CD4-positive, CD25-positive, alpha-beta regulatory T cell (primary cell): ENCODE measurements at places on chromosomes 12 and 14.
A peak's percentile ranks its signal among the peaks of the same experiment; 100 is the strongest.

DNA sequence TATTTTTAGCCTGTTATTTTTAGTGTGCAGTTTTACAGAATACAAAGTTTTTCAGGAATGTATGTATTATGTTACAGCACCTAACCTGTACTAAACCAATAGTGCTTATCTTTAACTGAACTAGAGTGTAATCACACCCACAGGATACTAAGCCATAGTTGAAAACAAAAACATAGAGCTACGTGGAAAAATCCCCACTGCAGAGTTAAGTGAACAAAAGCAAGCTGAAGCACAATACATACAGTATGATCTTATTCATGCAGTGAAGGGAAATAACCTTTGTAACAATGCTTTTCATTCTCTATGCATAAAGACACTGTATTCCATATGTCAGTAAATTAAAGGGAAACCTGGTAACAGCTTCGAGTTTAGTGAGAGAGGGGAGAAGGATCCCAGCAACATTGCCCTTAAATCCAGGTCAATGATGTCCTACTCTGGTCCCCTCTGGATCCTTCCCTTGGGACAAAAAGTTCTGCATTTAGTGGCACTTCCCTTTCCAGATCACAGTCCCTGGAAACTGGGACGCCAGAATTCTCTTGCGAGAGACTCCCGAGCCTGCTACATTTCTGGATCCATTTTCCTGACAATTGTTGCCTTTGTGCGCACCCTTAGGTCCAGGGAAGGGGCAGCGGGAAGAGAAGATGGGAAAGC is 121.3 kb upstream of the CCND2 start:
- peak overlapping the region; percentile 82 for H3K27ac ChIP-seq
- H3K36me3 ChIP-seq, result no peaks in the 10 kb centered on the region
- peak overlapping the region; percentile 17 for H3K4me3 ChIP-seq
- H3K27me3 ChIP-seq, result no peaks in the 10 kb centered on the region
- peaks cover 56% of the 10 kb centered on the region for H3K4me1 ChIP-seq
- no peak for DNase-seq

GRCh38 chr12:80622271-80622670 is 85.2 kb upstream of the MYF6 start:
- H3K4me1 ChIP-seq, result no peaks in the 10 kb centered on the region
- H3K27ac ChIP-seq, result no peak overlapping the region
- no peak for DNase-seq
- H3K36me3 ChIP-seq, result no peaks in the 10 kb centered on the region

DNA sequence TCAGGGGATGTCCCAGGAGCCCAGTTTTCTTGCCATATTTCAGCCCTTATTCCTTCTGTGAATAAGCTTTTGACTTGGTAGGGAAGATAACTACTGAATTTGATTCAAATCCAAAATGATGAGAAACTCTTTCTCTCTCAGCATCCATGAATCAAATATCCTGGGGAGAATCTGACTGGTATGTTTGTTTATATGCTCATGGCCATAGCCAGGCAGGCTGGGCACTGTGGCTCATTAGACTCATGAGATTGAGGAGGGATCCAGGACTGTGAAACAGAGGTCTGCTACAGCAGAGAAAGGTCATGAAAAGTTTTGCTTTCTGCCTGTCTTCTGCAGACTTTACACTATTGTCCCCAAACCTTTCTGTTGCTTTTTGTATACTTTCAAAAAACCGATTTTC is 346.4 kb upstream of the ATP2B1 start:
- no peak for DNase-seq
- no peak overlapping the region for H3K27ac ChIP-seq
- H3K4me3 ChIP-seq, result no peak overlapping the region
- no peaks in the 10 kb centered on the region for H3K4me1 ChIP-seq
- H3K27me3 ChIP-seq, result no peaks in the 10 kb centered on the region

GRCh38 chr14:97411938-97412612 is 614.9 kb downstream of the VRK1 start:
- H3K36me3 ChIP-seq, result no peaks in the 10 kb centered on the region
- H3K4me1 ChIP-seq, result peaks cover 33% of the 10 kb centered on the region
- no peak for DNase-seq
- no peak overlapping the region for H3K27ac ChIP-seq

- no peak overlapping the region for H3K27ac ChIP-seq
- H3K4me3 ChIP-seq, result no peak overlapping the region
- H3K36me3 ChIP-seq, result no peaks in the 10 kb centered on the region
- DNase-seq, result no peak
Observed at GRCh38 chr12:57040211-57040610, 9.7 kb downstream of the MYO1A start.

GRCh38 chr12:11794751-11795150 is 145.3 kb downstream of the ETV6 start:
- no peak for DNase-seq
- H3K4me1 ChIP-seq, result no peaks in the 10 kb centered on the region
- H3K27me3 ChIP-seq, result no peaks in the 10 kb centered on the region
- peaks cover 7% of the 10 kb centered on the region for H3K36me3 ChIP-seq
- H3K27ac ChIP-seq, result no peak overlapping the region

DNA sequence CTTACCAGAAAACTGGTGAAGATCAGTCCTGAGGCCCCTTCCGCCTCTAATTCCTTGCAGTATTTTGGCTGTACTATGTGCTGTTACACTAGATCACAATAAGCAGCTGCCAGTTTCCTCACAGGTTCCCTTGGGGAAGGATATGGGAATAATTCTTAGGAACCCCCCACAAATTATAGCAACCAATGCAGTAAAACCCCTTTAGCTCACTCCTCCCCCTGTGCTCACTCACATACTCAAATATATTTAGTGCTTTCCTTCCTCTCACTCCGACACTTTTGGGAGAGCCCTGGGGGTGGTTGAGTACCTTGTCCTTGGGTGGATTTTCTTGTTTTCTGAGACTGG is 162.7 kb downstream of the ETV6 start:
- H3K27ac ChIP-seq, result no peak overlapping the region
- H3K4me1 ChIP-seq, result peaks cover 11% of the 10 kb centered on the region
- no peaks in the 10 kb centered on the region for H3K36me3 ChIP-seq

DNA sequence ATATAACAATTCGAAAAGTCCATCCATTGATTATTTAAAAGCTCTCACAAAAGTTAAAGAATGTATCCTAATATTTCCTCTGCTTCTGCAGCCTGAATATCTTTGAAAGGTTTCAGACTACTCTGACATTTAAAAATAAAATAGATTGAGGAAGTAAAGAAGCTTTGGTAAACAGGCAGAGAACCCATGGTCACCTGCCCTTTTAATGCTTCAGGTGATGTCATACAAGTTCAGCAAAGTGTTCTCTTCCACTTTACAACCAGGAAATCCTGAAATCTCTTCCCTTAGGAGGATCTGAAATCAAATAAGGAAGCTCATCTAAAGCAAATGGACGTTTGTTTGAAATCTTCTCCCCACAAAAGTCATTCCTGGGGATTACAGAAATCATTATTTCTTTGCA is 322.4 kb downstream of the PDZRN4 start:
- H3K4me3 ChIP-seq, result no peak overlapping the region
- H3K27ac ChIP-seq, result no peak overlapping the region
- H3K36me3 ChIP-seq, result no peaks in the 10 kb centered on the region
- H3K4me1 ChIP-seq, result no peaks in the 10 kb centered on the region

DNA sequence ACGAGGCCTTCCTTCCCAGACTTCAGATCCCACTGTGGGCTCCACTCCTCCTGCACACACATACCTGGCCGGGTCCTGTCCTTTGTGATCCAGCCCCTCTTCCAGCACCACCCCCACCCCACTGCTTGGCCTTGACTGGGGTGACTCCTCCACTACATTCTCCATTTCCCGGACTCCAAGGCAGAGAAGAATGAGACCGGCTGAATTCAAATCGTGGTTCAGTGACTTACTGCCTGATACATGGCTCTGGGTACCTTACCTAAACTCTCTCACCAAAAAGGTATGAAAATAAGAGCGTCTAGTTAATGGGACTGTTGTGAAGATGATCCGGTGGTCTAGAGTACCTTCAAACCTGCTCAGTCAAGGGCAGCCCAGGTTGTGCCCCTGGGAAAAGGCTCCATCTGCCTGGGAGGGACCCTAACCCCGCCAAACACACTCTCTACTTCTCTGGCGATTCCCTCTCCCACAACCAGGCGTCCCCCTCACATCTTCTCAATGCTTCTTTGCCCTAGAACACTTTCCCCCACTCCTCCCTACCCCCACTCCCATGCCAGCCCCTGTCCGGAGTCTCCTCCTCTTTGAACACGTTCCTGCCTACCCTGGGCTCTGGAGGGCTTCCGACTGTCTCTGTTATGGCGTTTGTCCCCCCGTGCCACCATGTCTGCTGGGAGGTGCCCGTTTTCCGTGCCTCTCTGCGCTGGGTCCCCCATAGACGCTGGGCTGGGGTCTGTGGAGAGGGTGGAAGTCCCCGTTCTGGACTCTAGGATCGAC is 1.5 kb upstream of the ZBTB42 start:
- peaks cover 35% of the 10 kb centered on the region for H3K4me1 ChIP-seq
- H3K4me3 ChIP-seq, result no peak overlapping the region
- H3K27me3 ChIP-seq, result no peaks in the 10 kb centered on the region
- peak overlapping the region; percentile 74 for H3K27ac ChIP-seq

DNA sequence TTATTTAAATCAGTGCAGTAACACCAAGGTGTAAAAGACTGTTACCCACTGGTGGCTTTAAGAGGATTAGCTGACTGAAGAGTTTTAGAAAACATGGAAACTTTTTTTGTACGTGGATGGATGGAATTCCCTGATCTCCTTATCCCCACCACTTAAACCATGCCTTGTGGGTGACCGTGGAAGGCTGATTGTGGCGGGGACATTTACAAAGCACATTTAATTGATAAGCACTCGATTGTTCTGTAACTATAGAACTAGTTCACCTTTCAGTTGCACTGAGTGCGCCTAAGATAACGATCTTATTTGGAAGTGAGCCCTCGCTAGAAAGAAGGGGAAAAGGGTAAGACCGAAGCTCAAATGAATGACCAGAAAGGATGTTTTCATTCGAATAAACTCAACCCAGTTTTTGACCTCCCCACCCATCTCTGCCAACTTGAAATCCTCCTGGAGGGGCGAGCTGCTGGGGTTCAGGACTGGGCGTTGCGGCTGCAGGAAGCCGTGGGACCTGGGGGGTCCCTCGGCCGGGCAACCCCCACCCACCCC is 688 bp upstream of the RASSF3 start:
- H3K36me3 ChIP-seq, result peaks cover 7% of the 10 kb centered on the region
- peak; percentile 41 for DNase-seq
- no peaks in the 10 kb centered on the region for H3K27me3 ChIP-seq
- peak overlapping the region; percentile 96 for H3K4me3 ChIP-seq
- peaks cover 37% of the 10 kb centered on the region for H3K4me1 ChIP-seq

GRCh38 chr12:39010406-39010805 is 105.0 kb upstream of the CPNE8 start:
- no peaks in the 10 kb centered on the region for H3K4me1 ChIP-seq
- H3K27me3 ChIP-seq, result no peaks in the 10 kb centered on the region
- no peak overlapping the region for H3K4me3 ChIP-seq
- H3K36me3 ChIP-seq, result no peaks in the 10 kb centered on the region
- no peak for DNase-seq
